ENCODE measurements at places on chromosomes 11 and 22.

- DNase-seq: no peak
Measured at GRCh38 chr11:27420722-27421572, 51.6 kb downstream of the LGR4 start.

DNA sequence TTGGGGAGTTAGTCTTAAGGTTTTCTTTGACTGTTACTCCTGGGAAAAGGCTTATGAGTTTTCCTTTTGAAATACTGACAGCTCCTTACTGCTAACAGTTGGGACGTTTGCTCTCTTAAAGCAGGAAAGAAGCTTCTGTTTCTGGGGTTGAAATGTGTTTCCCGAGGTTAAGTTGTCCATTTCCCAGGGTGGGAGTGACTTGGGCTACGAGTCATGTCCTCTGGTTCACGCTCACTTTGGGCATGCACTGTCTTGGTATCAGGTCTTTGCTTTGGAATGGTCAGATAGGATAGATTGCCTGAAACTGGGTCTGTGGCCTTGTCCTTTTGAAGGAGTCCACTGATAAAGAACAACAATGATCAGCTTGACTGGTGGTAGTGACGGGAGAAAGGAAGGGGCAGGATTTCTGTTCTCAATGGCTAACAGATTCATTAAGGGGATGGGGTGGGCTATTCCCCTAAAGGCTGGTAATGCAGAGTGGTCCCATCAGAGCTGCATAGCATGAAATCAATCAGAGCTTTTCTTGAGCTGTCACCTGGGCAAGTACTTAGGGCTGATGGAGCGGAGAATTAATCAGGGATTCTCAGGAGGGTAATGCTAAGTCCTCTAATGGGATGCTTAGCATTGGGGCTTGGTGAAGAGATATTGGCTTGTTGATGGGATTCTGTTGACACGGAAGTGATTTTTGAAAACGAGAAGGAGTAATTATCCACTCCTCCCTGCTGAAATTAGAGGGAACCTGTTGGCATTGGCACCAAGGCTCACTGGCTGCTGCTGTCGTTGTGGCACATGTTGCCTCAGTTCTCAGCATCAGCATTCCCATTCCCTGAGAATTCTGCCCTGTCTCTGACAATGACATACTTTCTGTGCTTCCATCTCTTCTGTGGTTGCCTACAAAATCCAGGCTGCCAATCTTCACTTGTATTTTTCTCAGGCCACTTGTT, 81.6 kb downstream of the TEAD1 start:
- no peak for DNase-seq

DNA sequence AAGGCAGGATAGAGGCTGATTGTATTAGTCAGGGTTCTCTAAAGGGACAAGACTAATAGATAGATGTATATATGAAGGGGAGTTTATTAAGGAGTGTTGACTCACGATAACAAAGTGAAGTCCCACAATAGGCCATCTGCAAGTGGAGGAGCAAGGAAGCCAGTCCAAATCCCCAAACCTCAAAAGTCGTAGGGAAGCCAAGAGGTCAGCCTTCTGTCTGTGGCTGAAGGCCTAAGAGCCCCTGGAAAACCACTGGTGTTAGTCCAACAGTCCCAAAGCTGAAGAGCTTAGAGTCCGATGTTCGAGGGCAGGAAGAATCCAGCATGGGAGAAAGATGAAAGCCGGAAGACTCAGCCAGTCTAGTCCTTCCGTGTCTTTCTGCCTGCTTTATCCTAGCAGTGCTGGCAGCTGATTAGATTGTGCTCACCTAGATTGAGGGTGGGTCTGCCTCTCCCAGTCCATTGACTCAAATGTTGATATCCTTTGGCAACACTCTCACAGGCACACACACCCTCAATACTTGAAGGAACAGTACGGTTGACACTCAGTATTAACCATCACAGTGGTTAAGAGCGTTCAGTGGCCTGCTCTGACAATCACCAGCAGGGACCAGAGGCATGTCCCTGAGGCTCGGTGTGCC, 135.6 kb downstream of the CSNK2A3 start:
- peak; percentile 88 for DNase-seq

GRCh38 chr11:26621132-26621531, 49.1 kb upstream of the MUC15 start:
- no peak for DNase-seq

- no peak for DNase-seq
Measured at GRCh38 chr11:112565551-112565950, 304.9 kb upstream of the PLET1 start.

DNA sequence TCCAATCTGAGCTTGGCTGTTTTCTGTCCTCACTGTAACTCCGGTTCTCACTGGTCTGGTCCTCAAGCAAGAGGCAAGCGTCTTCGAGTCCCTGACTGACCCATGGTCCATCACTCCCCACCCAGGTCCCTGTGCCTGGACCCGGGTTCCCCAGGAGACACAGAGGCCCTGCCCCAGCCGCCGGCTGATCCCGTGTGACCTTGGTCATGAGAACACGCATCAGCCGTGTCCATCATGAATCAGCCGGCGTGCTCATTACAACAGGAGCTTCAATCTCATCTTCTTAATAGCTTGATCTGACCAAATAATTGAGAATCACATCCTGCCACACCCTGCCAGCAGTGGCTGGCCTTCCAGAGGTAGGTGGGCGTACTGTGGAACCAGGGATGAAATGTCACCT, 545.1 kb downstream of the BRD1 start:
- DNase-seq: no peak

- no peak for DNase-seq
Measured at GRCh38 chr22:48459859-48460823, 1367.5 kb downstream of the BRD1 start.

DNA sequence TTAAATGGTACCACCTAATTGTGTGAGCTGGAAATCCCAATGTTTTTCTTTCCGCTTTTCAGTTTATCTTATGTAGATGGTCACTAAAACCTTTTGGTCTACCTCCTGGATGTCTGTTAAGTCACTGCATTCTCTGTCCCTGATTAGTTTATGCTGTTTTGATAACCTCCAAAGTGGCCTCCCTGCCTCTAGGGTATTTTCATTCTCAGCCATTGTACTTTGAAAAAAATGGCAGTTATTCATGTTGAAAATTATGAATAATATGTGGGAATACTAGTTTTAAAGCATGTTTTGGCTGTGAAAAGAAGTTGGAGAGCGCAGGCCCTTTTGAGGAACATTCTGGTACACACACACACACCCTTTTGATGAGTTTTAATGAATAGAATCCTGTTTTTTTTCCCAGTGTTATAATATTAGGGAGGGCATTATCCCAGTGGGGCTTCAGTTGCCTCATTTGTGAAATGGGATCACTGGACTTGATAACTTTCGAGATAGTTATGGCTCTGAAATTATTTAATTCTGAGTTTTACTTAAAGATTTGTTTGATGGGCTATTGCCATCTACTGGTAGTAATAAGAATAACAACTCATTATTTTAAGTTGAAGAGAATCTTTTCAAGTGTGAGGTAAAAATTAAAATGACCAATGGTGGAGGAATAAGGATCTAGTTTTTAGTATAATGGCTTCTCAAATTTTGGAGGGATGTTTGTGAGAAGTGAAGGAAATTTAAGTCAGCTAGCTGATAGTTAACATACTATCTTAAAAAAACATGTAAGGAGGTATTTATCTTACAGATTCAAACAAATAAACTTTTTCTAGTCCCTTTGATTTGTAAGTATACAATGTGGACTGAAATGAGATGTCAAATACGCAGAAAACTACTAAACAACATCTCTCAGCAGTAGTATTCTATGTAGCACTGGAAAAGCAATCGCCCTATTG, 3.9 kb downstream of the FDX1 start:
- peak; percentile 49 for DNase-seq

DNA sequence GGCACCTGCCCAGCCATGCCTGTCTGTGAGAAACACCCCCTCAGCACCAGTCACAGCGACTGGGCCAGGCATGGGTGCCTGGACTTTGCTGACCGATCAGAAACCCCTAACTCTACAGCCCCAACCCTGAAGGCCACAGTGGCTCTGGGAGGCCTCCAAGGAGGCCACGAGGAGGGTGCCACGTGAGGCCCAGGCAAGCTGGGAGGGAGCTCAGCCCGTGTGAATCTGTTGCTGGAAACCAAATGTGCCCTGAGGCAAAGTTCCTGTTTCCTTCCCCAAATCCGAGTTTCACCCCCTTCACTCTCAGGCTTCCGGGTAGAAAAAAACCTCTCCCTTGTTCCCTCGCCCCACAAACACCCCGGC, 1.3 kb downstream of the UNC93B1 start:
- peak; percentile 46 for DNase-seq

DNA sequence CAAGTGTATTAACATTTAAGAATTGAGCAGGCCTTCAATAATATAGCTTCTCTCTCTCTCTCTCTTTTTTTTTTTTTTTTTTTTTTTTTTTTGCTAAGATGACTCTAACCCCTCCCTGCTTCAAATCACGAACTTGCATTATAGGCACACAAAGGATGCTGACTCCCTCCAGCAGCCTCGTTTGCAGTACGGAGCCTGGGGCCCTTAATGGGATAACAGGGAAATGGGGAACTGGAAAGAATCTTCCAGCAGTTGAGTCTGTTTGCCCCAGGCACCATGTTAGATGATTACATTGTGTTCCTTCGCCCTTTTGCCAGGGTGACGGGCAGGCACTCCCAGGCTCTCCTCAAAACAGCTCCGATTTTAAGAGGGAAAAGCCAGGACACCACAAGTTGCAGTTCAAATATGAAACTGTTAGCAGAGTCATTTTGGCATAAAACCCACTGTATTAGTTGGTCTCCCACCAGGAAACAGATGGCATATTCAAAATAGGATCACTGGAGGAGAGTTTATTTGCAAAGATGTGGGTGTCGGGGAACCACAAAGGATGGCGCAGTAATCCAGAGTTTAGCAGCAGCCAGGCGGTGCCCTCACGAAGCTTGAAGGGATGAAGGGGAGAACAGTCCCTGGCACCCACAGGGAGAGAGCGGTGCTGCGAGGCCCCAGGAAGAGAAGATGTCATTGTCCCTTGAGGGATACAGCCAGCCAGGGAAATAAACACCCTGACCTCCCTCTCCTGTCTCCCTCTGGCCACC, 26.5 kb upstream of the TREH start:
- peak; percentile 55 for DNase-seq

DNA sequence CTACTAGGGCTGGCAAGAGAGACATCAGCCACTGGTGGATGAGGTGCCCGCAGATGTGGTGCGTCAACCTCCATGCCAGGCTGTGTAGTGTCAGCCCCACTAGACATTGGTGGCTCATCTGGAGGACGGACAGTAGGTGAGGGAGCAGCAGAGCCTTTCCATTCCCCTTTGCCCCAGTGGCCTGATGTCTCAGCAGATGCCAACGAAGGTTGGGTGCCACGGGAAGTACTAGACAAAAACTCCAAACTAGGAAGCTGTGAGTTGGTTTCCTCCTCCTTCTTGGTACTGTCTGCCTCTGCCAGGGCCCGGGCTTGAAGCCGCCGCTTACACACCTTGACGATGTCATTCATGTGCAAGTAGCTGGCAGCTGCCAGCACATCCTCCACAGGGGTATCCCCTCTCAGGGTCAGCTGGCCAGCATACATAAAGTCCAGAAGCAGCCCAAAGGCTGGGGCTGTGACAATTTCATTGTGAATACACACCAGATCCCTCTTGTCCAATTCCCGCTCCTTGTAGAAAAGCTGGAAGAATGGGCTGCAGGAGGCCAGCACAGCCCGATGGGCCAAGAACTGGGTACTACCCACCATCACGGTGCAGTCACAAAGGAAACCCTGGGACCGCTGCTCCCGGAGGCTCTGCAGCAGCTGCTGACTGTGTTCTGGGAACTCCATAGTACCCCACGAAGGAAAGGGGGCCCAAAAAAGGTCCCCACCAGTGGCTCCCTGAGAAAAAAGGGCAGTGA, 795 bp downstream of the ZBTB3 start:
- DNase-seq: no peak

- DNase-seq: no peak
Measured at GRCh38 chr11:1283091-1283511, 26.3 kb downstream of the TOLLIP start.

- no peak for DNase-seq
Measured at GRCh38 chr11:17021511-17021910, 7.3 kb upstream of the PLEKHA7 start.

DNA sequence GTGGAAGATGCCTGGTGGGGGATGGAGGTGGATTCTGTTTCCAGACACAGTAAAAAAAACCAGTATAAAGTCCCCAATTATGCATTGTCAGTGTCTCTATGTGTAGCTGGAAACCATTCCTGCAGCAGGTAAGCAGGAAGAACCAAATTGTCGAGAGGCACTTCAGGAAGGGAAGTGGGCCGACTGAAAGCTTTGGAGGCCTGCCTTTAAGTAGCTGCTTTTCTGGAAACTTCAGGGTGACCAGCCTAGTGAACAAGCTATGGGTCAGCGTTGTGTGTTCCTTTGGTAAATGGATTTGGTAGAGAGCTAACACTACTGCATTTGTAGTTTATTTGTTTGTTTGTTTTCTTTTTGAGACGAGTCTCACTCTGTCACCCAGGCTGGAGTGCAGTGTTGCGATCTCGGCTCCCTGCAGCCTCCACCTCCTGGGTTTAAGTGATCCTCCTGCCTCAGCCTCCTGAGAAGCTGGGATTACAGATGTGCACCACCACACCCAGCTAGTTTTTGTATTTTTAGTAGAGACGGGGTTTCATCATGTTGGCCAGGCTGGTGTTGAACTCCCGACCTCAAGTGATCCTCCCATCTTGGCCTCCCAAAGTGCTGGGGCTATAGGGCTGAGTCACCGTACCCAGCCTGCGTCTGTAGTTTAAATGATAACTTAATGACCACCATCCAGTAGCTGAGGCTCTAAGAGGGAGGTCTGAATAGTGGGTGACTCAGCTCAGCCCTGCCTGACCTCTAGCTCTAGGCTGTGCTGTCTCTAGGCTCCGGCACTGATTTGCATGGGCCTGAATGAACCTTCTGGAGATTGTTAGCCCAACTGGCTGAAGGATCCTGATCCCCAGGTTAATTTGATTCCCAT, 12.8 kb downstream of the PTPRJ start:
- no peak for DNase-seq

DNA sequence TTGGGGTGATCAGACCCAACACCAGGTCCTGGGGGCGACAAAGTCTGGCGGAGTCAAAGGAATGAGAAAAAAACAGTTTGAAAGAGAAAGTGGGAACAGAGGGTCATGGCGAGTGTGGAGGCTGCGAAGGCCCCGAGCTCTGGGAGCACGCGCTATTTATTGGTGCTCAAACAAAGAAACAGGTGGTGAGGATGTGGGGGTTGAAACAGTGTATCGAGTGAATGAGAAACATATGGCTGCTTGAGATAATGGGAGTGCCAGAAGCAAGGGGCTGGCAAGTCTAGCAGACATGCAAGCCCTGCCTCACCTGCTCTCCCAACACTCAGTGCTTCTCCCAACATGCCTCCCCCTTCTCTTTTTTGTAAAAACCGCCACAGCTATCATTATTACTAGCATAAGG, 7.8 kb upstream of the DUSP18 start:
- no peak for DNase-seq

DNA sequence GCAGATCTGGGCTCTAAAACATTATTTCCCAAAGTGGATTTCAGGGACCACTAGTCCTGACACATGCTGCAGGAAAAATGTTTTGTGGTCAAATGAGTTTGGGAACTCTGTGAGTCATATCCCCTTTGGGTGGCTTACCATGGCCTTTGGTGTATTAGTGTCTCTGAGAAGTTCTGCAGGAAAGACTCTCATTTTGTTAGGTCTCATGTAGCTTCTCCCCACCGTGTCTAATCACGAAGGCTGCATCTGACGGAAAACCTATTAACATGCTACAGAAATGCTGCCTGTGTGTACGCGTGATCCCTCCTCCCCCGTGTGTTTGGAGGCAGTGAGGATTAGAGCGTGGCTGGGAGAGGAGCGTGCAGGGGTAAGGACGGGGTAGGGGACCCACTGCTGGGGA, 191.7 kb downstream of the ST3GAL4 start:
- DNase-seq: no peak
